Stimulated activated CD4-positive, alpha-beta T cell treated with anti-CD3 and anti-CD28 coated beads, Interleukin-15, amount 100 ng/mL, for 24 hours (primary cell): ENCODE measurements at places on chromosomes 5 and 9.

GRCh38 chr5:161944974-161945373, 97.1 kb downstream of the GABRA1 start:
- no peak for DNase-seq

DNA sequence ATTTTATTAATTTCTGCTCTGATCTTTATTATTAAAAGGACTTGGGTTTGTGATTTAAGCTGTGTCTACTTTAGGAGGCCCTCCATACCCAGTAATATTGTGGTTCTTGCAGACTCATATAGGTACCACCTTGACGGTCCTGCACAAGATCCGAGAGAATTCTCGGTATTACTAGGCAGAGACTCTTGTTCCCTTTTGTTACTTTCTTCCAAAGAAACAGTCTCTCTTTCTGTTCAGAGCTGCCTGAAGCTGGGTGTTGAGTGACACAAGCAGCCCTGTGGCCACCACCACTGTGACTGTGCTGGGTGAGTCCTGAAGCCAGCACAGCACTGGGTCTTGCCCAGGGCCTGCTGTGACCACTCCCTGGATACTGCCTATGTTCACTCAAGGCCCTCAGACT, 666.6 kb downstream of the SEMA5A start:
- no peak for DNase-seq

DNA sequence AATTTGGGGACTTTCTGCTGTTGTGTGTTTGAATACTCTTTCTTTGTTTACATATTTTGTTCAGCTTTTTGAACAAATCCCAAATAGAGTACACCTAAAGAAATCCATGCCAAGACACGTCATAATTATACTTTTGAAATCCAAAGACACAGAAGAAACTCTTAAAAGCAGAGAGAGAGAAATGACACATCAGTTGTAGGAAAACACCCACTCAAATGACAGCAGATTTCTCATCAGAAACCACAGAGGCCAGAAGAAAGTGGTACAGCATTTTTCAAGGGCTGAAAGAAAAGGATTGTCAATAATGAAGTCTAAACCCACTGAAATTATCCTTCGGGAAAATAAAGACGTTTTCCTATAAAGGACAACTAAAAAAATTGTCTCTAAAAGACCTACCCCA, 378.6 kb downstream of the GADD45G start:
- no peak for DNase-seq

- DNase-seq: no peak
Observed at GRCh38 chr5:168786147-168786546, 207.0 kb upstream of the PANK3 start.

- DNase-seq: no peak
Observed at GRCh38 chr9:138050472-138051330, 173.1 kb downstream of the CACNA1B start.

- no peak for DNase-seq
Observed at GRCh38 chr9:80550181-80550580, 978.4 kb downstream of the TLE4 start.

- DNase-seq: no peak
Observed at GRCh38 chr9:100785946-100786345, 208.1 kb downstream of the CAVIN4 start.

GRCh38 chr5:143497749-143498148, 94.3 kb upstream of the NR3C1 start:
- DNase-seq: no peak

DNA sequence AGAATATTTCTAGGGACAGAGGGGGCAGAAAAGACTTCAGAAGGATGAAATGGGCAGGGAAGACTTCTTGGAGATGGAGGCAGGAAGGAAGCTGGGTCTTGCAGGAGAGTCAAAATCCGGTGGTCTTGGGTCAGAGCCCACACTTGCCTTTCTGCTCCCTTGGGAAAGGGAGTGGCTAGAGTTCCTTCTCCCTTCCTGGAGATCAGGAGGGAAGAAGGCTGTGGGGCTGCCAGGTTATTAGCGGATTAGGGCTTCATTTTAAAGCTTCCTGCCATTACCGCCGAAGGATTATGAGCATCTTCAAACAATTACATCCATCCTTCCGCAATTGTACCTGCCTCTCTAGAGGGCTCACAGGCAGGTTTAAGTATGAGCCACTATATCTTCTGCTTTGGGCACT, 19.2 kb upstream of the SYNPO start:
- DNase-seq: no peak

- DNase-seq: no peak
Observed at GRCh38 chr5:124061663-124062062, 549.7 kb downstream of the CSNK1G3 start.

GRCh38 chr9:14733133-14733532, 10.6 kb upstream of the CER1 start:
- DNase-seq: no peak

DNA sequence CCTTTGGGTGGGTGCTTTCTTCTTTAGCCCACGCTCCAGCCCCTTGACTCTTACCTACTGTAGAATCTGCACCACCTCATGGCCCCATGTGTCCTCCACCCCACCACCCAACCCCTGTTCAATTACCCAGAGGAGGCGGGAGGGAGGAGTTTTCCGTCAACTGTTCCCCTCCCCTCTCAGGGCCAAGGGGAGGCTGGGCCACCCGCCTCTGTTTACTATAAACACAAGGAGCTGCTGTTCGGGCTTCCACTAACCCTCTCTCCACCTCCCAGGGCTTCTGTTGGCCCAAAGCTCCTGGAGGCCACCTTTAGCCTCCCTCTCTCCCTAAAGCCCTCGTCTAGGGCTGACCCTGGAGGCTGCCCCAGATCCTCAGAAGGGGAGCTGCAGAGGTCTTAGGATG, 59.2 kb downstream of the FOXI1 start:
- no peak for DNase-seq

- no peak for DNase-seq
Observed at GRCh38 chr9:124852121-124852828, 985 bp upstream of the WDR38 start.
